ENCODE measurements at places on chromosomes 11 and 22.
A peak's percentile ranks its signal among the peaks of the same experiment; 100 is the strongest.

DNA sequence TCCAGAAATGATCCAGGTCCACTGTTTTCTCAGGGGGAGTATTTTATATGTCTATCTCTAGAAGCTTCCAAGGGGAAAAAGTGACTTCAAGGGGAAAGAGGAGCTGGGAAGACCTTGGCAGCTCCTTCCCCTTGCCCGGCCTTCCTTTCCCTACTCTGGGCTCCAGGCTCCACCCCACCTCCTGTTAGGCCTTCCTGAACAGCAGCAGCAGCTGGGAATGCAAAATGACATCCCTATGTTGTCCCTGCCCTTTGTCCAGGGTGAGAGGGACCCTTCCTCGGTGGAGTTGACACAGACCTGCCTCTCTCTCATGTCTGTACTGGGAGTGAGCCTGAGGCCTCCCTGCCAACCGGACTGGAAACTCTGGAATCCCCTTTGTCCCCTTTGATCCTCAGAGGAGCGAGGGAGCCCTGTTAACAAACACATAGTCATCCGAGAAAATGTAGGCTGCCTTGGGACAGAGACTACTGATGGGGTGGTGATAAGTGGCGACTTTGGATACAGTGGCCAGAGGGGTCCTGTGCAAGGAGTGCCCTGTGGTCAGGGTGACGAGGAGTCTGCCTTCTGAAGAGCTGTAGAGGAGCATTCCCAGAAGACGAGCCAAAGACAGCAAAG, 9.0 kb upstream of the MALAT1 start:
- DNase-seq: no peak

DNA sequence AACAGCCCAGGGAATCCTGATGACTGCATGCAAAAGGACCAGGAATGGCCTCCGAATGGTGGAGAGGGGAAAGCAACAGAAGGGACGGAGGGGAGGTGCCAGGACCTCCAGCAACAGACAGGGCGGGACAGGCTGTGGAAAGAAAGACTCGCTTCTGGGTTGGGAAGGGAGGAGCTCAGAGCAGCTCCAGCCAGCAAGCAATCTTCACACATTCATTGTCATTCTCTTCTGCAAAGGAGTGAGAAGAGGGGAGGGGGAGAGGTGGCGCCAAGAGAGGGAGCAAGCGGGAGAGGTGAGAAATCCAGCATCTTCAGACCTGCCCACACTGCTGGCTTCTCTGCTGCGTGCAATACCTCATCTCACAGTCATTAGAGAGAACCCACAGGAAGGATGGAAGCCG, 509.0 kb downstream of the BUD13 start:
- DNase-seq: no peak

DNA sequence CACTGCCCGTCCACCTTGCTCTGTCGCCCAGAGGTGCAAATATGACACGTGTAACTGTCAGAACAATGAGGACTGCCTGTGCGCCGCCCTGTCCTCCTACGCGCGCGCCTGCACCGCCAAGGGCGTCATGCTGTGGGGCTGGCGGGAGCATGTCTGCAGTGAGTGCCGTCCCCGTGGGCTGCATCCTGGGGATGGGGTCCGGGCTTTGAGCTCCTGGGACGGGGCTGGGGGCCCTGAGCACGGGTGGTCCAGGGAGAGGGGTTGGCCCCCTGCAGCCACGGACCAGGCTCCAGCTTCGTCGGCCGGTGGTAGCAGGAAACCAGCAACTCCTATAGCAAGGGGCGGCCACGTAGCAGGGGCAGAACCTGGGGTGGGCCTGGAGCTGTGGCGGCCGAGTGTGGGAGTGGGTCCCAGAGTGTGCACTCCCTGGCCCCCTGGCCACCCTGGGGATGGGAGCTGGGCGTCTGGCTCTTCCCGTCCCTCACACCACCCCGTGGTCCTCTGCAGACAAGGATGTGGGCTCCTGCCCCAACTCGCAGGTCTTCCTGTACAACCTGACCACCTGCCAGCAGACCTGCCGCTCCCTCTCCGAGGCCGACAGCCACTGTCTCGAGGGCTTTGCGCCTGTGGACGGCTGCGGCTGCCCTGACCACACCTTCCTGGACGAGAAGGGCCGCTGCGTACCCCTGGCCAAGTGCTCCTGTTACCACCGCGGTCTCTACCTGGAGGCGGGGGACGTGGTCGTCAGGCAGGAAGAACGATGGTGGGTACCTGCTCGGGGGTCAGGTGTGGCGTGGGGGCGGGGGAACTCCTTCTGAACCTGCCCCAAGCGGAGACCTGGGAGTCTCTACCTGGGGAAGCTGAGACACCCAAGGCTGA, 10.1 kb downstream of the MUC2 start:
- no peak for DNase-seq

GRCh38 chr22:44363980-44364750, 51.4 kb upstream of the SHISAL1 start:
- DNase-seq: no peak

DNA sequence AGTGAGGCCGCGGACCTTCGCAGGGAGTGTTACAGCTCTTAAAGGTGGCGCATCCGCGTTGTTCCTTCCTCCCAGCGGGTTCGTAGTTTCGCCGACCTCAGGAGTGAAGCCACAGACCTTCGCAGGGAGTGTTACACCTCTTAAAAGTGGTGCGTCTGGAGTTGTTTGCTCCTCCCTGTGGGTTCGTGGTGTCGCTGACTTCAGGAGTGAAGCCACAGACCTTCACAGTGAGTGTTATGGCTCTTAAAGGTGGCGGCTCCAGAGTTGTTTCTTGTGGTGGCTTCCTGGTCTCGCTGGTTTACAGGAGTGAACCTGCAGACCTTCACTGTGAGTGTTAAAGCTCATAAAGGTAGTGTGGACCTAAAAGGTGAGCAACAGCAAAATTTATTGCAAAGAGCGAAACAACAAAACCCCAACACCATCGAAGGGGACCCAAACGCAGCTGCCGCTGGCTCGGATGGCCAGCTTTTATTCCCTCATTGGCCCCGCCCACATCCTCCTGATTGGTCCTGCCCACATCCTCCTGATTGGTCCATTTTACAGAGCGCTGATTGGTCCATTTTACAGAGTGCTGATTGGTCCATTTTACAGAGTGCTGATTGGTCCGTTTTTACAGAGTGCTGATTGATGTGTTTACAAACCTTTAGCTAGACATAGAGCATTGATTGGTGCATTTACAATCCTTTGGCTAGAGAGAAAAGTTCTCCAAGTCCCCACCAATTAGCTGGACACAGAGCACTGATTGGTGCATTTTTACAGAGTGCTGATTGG, 1.2 kb upstream of the TMEM45B start:
- peak; percentile 44 for DNase-seq

DNA sequence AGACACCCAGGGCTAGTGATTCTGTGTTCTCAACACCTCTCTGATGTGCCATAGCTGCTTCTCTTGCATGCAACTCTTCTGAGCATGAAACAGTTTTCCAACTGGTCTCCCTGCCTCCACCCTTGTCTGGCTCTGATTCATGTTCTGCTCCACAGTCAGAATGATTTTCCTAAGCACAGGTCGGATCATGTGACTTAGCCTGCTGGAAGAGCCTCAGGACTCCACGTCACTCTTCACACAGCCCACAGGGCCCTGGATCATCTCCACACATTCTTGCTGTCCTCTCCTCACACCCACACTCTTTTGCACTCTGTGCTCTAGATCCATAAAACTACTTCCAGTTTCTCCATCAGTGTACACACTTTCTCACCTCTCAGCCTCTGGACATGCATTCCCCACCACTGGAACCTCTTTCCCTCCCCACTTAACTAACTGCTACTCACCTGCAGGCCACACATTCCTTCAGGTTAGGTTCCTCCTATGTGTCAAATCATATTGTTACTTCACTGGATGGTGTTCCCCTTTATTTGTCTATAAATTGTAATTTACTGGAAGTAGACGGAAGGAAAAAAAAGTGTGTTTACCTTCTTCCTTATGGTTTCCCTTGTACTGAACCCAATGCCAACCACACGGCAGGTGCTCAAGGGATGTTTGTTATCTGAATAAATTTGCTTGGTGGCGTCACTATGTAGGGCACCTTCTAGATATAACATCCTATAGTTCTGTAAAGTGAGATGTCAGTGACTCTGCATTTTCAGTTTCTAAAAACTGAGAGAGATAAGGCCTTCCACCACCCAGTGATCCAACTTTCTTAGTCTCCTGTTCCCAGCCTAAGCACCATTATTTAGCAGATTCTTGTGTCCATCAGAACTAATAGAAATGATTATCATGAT, 133.7 kb downstream of the ETS1 start:
- DNase-seq: no peak

GRCh38 chr11:76397383-76397782, 16.3 kb downstream of the GVQW3 start:
- DNase-seq: no peak

GRCh38 chr11:8705146-8705545, 22.6 kb downstream of the RPL27A start:
- no peak for DNase-seq

DNA sequence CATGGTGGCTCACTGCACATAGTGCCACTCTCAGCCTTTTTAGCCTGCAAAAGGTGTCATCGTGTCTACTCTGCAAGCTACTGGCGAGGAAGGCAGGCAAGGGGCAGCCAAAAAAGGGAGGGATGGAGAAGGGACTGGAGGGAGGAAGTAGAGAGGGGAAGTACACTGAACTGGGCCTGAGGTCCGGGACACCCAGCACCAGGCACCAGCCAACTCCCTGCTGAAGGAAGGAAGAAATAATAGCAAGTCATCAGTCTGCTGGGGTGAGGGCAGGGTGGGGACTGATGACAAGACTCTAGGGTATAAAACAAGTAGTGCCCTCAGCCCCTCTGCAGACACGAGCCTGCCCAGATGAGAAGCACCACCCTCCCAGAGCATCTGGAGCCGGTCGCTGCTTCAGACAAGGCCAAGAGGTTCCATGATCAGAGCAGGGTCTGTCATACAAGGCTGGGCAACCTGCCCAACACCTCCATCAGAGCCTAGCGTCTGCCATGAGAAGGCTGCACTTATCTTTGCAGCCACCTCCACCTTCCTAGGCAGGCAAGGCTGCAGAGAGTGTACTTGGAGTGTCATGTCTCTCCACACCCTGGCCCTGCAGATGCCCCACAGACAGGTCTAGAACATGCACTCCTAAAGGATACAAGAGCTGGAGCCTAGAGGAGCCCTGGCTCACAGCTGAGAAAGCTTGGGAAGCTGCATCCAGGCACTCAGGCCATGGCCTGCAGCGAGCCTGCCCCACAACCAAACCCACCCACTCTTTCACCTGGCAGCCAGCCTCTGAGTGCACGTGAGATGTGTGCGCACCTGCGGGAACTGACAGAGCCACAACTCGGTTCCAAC, 9.0 kb upstream of the COMT start:
- DNase-seq: no peak

DNA sequence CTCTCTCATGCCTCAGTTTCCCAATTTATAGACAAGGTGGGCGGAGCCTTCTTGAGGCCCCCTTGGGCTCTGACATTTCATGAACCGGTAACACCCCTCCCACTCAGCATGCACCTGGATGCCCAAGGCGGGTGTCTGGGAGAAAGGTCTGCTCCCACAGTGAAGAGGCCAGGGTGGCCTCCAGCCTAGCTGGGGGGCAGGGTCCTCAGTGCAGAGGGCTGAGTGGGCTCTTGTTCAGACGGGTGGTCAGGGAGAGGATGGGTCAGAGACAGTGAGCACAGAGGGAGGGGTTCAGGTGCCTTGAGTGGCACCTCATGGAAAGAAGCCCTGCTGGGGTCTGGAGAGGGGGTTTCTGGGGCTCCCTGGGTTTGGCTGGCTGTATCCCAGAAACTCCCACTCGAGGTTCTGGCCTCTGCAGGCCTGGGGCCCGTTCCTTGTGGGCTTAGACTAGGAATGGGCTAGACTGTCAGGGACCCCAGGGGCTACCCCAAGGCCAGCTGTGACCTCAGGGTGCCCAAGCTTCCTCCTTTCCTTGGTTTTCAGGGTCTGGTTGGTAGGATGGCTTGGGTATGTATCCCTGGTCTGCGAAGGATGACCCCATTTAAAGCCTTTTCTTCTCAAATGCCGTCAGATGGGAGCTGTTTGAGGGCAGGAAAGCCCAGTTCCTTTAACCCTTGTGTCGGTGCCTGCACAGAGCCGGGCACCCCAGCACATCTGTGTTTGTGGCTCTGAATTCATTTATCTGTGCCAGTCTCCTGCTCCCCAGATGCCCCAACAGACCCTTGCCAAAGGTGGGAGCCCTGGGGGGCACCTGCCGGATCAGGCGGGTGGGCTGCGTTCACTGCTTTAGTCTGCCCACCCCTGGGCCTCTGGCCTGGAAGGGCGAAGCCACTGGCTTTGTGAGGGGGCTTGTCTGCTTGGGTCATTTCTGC, 1.2 kb downstream of the SYNGR1 start:
- no peak for DNase-seq

- DNase-seq: no peak
These were observed 21.8 kb upstream of the YWHAH start for GRCh38 chr22:31922534-31922933.

- DNase-seq: no peak
These were observed 5.0 kb upstream of the OR52E6 start for GRCh38 chr11:5846701-5847100.

DNA sequence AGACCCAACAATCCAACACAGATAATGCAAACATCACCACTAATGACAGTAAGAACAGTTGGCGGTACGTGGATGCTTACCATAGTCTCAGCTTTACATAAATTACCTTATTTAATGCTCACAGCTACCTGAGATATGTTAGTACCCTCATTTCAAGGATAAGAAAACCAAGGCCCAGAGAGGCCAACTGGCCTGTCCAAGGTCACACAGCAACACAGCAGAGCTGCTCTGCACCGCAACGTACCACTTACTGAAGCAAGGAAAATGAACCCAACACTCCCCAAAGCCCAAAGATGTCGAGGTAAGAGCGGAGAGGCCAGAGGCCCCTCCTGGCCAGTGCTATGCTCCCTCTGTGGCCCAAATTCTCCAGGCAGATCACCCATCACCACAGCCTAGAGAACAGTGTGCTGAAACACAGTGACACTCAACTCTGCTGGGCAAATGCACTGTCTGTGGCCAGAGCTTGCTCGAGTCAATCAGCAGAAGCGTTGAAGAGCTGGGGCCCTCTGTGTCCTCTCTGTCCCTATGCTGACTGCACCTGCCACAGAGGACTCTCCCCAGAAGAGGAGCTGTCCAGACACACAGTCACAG, 14.0 kb downstream of the SHANK2 start:
- no peak for DNase-seq

GRCh38 chr11:45045683-45046471, 95.2 kb upstream of the TP53I11 start:
- DNase-seq: no peak

GRCh38 chr11:34897171-34897870, 18.9 kb downstream of the APIP start:
- no peak for DNase-seq

DNA sequence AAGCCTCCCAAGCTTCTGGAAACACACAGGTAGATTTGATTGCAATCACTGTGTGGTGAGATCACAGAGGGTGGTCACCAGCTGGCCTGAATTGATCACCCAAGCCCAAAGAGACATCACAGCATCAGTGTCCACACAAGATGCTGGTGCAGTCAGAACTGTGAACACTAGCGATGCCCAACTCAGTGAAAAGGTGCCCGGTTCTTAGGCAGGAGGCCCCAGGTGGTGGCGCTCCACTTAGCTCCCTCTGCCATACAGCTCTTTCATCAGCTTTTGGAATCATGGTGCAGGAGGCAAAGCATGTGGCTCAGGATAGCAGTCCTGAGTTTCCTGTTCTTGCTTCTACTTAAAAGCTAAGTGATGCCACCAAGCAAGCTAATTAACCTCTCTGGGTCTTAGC, 11.1 kb downstream of the DGCR2 start:
- DNase-seq: no peak

Measured in stimulated activated CD8-positive, alpha-beta memory T cell treated with anti-CD3 and anti-CD28 coated beads, Interleukin-4, amount 100 ng/mL, for 24 hours (primary cell).